ENCODE measurements at places on chromosomes 3 and 15.

DNA sequence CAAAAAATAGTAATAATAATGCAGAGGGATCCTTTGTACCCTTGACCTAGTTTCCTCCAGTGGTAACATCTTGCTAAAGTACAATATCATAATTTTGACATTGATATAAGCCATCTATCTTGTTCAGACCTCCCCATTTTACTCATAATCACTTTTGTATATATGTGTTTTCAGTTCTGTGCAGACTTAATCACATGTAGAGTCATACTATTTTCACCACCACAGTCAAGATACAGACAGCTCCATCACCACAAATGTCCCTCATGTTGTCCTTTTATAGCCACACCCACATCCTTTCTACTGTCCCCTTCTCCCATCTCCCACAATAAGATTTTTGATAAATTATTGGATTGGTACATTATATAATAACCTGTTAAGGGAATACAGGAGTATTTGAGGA lies 25.4 kb downstream of the ZNF609 start:
- no peak for DNase-seq

DNA sequence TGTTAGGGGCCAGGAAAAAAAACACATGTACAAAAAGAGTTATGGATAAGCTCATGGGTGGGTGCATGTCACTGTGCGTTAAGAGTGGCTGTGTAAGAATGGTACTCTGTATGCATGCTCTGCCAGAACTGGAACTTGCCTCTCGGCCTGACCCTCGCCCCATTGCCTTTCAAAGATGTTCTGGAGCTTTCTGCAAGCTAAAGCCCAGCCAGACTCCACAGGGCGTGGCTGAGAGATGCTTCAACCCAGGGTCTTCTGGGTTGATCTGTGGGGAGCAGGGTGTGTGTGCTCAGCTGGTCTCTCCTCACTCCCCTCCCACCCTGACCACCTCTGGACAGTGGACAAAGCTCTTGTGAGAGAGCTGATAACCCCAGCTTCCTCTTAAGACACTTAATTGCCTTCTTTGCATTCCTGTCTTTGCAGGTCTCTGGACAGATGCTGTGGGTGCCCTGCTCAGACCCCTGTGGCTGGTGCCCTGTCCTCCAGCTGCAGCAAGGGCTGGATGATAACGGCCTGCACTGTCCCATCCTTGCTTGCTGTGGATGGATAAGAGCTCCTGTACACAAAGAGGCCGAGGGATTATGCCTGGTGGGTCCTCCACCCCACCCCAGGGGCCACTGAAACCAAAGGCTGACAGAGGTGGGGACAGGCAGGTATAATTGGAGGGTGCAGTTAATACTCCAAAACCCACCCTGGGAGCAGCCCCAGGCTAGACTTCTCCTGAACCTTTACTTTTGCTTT lies 28.7 kb downstream of the ALDH1L1 start:
- no peak for DNase-seq

- peak; percentile 32 for DNase-seq
Observed at GRCh38 chr15:60546744-60547143, 67.8 kb upstream of the ICE2 start.

DNA sequence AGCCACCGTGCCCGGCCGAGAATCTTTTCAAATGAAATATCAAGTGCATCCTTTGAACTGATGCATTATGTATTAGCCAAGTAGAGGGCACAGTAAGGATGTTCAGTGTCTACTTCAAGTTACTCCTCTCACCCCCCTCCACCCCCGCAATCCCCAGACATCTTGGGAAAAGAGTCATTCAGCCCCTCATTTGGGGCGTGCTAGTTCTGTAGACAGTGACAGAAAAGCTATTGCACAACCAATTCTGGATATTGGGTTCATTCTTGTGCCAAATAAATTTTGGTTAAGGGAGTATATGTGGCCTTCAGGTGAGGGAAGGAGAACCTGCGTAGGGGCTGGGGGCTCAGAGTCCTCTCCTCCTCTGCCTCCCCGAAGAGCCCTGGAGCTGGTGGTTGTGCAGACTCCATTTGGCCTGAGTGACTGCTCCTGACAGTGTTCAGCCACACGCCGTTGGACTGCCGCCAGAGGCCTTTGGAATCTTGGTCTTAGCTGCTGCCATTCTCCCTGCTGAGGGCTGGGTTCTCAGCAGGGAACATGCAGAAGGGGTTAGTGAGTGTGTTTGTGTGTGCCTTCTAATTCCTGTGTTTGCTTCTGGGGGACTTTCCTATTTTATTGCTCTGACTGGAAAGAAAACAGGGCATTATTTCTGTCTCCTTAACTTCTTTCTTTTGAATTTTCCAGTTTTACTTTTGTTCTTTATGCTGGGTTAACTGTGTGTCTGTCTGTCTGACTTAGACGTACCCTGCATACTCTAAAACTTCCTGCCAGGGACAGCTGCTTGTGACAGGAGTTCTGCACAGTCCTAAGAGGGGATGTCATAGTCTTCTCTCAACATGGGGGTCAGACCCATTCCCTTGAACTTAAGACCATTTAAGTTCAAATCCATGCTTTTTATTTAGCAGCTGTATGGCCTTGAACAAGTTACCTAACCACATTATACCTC lies 21.0 kb downstream of the RARB start:
- no peak for DNase-seq

DNA sequence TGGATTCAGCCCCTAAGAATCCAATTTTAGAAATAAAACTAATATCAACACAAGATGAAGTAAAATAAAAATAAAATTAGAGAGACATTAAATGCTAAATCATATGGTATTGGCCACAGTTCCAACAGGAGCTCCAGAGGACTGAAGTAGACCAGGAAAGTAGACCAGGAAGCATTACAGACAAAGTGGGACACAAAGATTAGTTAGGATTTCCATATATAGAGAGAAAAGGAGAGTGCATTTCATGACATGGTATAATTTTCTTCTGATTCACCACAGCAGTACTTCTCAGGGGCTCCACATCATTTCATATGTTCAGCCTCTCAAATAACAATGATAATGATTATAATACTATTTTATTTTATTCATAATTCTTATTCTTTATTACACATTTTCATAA lies 18.3 kb downstream of the FGF7 start:
- no peak for DNase-seq

DNA sequence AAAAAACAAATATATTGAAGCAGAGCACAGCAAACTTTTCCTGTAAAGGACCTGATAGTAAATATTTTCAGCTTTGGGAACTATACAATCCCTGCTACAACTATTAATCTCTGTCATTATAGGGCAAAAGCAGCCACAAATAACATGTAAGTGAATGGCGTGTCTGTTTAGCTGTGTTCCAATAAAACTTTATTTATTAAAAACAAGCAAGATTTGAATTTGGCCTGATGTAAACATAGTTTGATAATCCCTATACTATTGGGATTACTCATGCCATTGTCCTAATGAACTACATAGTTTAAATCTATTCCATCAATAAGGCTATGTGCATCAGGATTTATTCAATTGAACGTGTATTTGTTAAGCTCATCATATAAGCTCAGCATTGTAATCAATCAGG lies 286.8 kb upstream of the CNTN6 start:
- no peak for DNase-seq

DNA sequence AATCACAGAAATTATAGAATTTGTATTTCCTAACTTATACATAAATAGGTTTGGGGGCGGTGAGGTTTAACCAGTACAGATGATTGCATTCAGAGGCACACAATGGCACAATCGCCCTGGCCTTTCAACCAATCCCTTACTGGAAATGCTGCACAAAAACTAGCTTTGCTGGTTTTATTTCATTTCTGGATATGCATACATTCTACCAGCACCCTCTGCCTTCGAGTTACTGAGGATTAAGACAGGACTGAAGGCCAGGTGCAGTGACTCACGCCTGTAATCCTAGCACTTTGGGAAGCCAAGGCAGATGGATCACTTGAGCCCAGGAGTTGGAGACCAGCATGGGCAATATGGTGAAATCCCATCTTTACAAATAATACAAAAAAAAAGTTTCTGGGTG lies 336.1 kb downstream of the ARRDC4 start:
- DNase-seq = no peak

- DNase-seq = no peak
Observed at GRCh38 chr3:197007953-197008352, 21.7 kb downstream of the MELTF start.

All from stimulated activated CD4-positive, alpha-beta T cell treated with anti-CD3 and anti-CD28 coated beads, Interleukin-4, amount 100 ng/mL, for 48 hours (primary cell).